ENCODE measurements at places on chromosomes 16 and 17.

DNA sequence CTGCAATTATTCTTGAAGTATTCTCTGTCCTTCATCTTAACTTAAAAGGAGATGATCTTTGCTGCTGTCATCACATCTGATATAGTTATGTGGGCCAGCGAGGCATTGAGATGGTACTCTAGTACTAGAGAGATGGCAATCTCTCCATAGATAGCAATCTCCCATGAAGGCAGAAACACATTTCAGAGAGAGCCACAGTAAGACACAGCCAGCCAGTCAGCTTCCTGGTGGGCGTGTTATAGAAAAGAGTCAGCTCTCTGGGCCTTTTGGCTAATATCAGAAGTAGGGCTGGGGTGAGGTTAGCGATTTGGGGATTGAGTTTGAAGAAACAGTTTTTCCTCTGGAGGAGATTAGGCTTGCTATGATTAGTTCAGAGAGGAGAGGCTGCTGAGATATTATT, 22.6 kb upstream of the EFCAB13 start:
- H3K4me3 ChIP-seq: no peak overlapping the region
- no peaks in the 10 kb centered on the region for H3K36me3 ChIP-seq
- H3K27me3 ChIP-seq: peaks cover 33% of the 10 kb centered on the region
- no peak for DNase-seq
- H3K27ac ChIP-seq: no peak overlapping the region

- no peaks in the 10 kb centered on the region for H3K27me3 ChIP-seq
- peak overlapping the region; percentile 71 for H3K4me3 ChIP-seq
- peak overlapping the region; percentile 93 for H3K27ac ChIP-seq
- H3K4me1 ChIP-seq: peaks cover 84% of the 10 kb centered on the region
- peaks cover 41% of the 10 kb centered on the region for H3K36me3 ChIP-seq
Measured at GRCh38 chr17:82882715-82883418, 43.0 kb upstream of the ZNF750 start.

DNA sequence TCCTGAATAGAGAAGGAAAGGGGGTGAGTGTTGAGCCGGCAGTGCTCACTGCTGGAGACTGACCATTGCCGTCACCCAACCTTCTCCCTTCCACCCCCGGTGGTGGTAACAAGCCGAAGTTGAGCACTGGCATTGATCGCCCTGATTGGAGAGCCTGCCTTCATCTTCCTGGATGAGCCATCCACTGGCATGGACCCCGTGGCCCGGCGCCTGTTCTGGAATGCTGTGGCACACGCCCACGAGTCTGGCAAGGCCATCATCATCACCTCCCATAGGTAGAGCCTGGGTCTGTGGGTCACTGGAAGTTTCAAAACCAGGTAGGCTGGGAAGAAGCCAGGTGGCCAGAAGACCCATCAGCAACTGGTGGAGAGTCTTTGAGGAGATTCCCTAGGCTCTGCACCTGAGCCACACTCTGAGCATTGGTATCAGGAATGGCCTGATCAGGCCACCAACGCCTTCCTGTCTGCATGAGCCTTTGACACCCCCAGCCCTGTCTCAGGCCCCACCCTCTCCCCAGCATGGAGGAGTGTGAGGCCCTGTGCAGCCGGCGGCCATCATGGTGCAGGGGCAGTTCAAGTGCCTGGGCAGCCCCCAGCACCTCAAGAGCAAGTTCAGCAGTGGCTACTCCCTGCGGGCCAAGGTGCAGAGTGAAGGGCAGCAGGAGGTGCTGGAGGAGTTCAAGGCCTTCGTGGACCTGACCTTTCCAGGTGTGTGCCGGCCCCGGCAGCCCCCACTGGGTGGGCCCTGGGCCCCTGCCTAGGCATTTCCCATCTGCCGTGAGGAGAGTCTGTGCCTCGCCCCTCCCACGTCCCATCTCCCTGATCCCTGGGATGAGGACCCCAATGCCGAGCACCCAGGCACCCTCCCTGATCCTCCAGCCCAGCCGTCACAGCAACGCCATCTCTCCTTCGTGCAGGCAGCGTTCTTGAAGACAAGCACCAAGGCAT, 4.9 kb upstream of the CCNF start:
- peaks cover 27% of the 10 kb centered on the region for H3K27me3 ChIP-seq
- peaks cover 37% of the 10 kb centered on the region for H3K4me1 ChIP-seq
- no peak for DNase-seq
- H3K27ac ChIP-seq: no peak overlapping the region
- H3K4me3 ChIP-seq: no peak overlapping the region

DNA sequence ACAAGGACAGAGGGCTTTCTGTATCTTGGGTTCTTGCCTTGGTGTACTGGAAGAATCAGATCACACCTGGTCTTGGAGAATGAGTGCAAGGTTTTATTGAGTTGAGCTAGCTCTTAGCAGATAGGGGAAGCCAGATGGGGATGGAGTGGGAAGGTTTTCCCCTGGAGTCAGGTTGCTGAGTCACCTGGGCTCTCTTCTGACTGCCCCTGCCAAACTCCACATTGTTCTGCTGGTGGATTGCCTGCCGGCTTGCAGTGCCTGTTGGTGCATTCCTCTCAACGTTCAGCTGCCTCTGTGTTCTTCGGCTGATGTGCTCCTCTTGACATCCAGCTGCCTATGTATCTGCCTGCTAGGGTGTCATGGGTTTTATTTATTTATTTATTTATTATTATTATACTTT, 1431.1 kb downstream of the CDH8 start:
- H3K4me3 ChIP-seq: no peak overlapping the region
- H3K4me1 ChIP-seq: no peaks in the 10 kb centered on the region
- no peak for DNase-seq
- H3K27me3 ChIP-seq: no peaks in the 10 kb centered on the region
- no peak overlapping the region for H3K27ac ChIP-seq
- H3K36me3 ChIP-seq: no peaks in the 10 kb centered on the region

DNA sequence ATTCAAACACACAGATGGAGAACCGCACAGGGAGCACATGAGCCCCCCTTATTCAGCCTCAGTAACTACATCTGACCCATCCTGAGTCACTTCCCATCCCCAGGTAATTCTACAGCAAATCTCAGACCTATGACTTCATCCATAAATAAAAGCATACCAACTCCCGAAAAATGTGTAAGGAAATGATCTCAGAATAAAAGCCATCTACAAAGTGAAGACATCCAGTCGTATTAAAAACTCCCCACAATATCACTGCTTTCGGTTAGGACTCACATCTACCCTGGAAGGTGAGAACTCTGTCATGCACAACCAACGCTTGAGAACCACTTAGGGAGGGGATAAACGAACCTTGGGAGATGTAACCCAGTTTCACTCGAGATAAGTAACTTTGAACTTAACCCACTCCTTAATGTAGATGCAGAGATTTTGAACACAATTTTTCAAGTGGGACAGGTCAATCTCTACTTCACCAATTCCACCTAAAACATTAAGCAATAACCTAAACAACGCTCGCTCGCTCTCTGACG, 1.3 kb downstream of the USP36 start:
- peaks cover 3% of the 10 kb centered on the region for H3K27me3 ChIP-seq
- peak overlapping the region; percentile 98 for H3K4me3 ChIP-seq
- no peak for DNase-seq
- H3K4me1 ChIP-seq: peaks cover 48% of the 10 kb centered on the region
